Activated CD8-positive, alpha-beta memory T cell treated with anti-CD3 and anti-CD28 coated beads for 48 hours (primary cell): ENCODE measurements at places on chromosomes 4 and X.

DNA sequence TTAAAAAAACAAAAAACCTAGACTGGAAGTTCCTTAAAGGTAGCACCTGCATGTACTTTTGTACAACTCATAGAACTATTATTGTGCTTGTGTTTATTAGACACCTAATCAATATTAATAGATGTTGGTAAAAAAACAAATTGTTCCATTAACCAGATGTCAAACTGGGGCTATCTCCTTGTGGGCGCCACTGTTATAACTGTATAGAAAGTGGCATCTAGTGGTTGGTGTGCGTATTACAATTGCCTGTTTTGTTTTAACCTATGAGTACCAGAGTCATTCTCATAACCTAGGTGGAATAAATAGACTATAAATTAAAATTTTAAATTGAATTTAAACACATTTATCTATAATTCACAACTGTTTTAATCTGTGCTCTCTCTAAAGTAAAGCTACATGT is 97.4 kb downstream of the COL4A5 start:
- no peak for DNase-seq

GRCh38 chr4:59412739-59413138 is 1787.4 kb upstream of the ADGRL3 start:
- DNase-seq, result no peak

GRCh38 chr4:163331629-163332376 is 593 bp downstream of the NPY1R start:
- no peak for DNase-seq

- no peak for DNase-seq
These were observed 126.3 kb downstream of the PRDM5 start for GRCh38 chr4:120796271-120796670.

GRCh38 chrX:103437147-103437873 is 61.0 kb downstream of the BEX3 start:
- no peak for DNase-seq

DNA sequence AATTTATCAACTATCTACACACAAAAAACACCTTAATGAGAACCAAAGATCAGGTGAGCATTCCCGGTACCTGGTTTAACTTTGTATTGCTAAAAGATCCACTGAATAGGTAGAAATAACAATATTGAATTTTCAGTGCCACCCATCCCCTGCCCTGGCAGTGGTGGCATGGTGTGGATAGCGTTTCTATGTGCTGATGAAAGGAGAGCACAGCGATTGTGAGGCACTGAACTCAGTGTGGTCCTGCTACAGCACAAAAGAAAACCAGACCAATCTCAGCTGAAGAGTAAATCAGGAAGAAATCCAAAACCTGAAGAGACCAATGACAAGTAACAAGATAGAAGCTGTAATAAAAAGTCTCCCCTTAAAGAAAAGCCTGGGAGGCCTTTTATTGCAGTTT is 984.6 kb upstream of the AGA start:
- DNase-seq, result no peak

DNA sequence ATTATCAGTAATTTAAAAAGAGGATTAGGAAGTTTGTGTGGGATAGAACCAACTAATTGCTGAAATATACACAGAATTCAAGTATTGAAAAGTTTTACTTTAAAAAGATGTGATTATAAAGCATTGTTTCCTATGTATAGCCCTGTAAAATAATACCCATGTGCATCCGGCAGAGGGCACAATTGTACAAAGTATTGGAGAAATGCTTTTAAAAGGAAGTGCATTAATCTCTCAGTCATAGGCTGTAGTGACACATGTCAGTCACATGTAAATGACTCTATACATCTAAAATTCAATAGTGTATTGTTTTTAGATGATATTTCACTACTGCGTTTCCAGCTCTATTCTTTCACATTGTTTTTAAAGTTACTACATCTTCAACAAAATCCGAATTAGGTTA is 9.7 kb upstream of the GEMIN8 start:
- DNase-seq, result no peak

- no peak for DNase-seq
These were observed 1301.8 kb upstream of the DIAPH2 start for GRCh38 chrX:95382799-95383198.

GRCh38 chr4:121148000-121148399 is 16.1 kb downstream of the TNIP3 start:
- DNase-seq, result no peak

DNA sequence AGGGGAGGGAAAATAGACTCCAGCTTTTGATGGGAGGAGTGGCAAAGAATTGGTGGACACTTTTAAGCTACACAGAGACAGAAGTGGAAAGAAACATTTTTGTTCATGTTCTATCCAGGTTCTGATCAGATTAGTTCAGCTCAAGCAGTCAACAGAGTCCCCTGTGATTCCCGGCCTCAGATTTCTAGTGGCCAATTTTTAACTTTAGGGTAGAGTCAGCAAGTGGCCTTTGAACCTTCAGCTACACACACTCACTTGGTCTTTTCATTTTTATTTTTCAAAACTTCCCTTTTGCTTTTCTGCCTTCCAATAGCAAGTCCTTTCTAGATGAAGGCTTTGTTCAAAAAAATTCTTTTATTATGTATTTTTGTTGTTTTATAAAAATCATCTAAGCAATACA is 169.2 kb upstream of the RPS6KA3 start:
- DNase-seq, result no peak

GRCh38 chr4:166903408-166903807 is 330.9 kb downstream of the SPOCK3 start:
- no peak for DNase-seq

GRCh38 chrX:46707274-46707965 is 51.5 kb downstream of the SLC9A7 start:
- DNase-seq, result no peak

GRCh38 chrX:151752847-151753246 is 18.3 kb downstream of the CNGA2 start:
- no peak for DNase-seq

GRCh38 chrX:20309806-20310205 is 43.1 kb upstream of the RPS6KA3 start:
- no peak for DNase-seq

GRCh38 chr4:8583655-8584025 is 3.4 kb downstream of the GPR78 start:
- DNase-seq, result no peak

DNA sequence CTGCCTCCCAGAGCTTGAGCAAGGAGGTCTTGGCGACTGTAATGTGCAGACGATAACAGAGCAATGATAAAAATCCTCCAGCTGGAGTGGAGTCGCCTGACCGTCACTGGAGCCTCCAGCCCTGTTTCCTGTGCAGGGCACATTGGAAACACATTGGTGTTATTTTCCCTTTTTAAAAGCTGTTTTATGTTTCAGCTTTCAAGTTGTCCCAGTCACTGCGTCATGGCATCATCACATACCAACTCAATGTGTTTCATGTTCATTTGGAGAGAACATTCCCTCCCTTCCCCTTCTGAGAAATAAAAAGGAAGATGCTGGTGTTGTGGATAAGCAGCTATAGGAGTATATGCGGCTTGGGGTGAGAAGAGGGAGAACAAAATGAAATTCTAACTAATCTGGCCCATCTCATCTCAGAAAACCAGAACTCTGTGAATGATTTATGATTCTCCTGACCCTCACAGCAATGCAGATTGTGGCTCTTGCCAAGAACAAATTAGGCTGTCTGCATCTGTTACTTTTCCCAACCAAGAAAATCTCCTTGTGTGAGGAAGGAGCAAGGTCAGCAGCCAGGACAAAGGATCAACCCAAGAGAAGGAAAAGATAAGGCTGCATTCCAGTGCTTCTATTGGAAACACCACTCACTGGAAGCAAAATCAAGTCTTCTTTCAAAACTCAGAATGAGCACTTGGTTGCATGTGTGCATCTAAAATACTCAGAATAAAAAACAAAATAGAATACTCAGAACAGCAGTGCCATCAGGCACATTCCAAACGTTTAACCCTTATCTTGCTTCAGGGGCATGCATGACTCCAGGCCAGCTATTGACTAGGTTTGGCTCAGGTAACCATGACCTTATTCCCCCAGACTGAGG is 134.4 kb downstream of the RASL11B start:
- DNase-seq, result no peak

- DNase-seq, result no peak
These were observed 18.2 kb upstream of the PLAC1 start for GRCh38 chrX:134676436-134676835.

DNA sequence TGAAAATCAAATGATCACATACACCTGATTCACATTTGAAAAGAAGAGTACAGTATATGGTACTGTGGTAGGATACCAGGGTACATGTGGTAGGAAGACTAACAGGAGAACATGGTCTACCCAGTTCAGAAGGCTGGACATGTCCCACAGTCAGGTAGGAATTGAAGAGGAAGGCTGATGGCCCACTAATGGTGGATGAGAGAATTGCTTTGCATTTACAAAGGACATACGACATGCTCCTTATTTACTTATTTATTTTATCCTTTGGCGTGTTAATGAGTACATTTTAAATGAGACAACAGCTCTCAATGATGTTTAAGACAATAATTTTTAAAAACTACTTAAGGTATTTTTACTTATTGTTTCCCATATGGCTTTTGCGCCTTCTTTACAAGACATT is 106.7 kb upstream of the BMP2K start:
- DNase-seq, result no peak

- no peak for DNase-seq
These were observed 101.5 kb upstream of the CXXC4 start for GRCh38 chr4:104596189-104596588.
